SHP77 (cell line): ENCODE measurements at places on chromosomes 4 and X.
A peak's percentile ranks its signal among the peaks of the same experiment; 100 is the strongest.

DNA sequence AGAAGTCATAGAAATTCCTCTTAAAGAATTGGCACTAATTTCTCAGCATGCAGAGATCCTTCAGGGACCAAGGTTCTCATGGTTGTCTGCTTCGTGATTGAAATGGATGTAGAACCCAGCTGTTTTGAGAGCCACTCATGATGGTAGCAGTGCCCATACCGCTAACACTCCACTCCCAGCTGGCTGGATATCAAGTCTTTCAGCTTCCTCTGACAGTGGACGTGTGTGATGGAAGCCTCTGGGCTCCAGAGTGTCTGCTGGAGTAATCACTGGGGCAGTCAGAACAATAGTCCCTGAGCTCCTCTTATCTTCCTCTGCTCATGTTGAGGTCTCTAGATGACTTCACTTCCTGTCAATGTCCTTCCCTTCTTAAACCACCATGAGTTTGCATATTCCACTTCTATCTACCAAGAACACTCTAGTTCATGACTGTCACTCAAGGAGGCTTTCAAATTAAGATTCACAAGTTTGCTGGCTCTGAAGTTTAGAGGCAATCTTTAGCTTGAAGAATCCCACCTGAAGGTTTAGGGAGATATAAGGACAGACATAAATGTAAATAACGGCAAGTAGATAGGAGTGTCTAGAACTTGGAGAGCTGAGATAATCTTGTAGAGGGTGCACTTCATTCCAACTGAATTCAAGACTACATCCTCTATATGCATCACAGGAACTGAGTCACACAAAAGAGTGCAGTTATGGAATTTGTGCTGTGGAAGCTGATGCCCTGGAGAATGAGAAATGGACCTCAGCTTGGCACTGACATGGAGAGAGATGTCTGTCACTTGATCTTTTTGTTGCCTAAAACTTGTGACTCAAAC lies 64.5 kb upstream of the WDR1 start:
- DNase-seq, result no peak

DNA sequence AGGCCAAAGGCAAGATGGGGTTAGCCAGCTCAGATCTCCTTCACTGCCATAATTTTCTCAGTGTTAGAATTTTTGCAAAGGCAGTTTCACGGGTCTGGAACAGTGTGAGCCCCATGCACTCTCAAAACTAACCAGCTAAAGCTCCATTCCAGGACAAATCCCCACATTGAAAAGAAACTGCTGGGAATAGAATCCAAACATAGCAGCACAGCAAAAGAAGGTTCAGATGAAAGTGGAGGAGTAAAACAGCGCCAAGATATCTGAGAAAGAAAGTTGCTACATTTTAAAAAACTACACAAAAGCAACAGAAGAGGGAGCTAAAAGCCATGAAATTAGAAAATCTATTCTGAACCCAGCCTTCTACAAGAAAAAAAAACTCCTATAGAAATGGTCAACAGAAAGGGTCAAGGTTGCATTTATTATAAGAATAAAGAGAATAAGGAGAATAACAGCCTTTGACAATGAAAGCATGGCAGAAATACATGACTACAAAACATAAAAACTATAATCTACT lies 39.6 kb upstream of the SLC7A3 start:
- peak; percentile 9 for DNase-seq

GRCh38 chr4:183920512-183920911 lies 15.4 kb downstream of the STOX2 start:
- no peak for DNase-seq

DNA sequence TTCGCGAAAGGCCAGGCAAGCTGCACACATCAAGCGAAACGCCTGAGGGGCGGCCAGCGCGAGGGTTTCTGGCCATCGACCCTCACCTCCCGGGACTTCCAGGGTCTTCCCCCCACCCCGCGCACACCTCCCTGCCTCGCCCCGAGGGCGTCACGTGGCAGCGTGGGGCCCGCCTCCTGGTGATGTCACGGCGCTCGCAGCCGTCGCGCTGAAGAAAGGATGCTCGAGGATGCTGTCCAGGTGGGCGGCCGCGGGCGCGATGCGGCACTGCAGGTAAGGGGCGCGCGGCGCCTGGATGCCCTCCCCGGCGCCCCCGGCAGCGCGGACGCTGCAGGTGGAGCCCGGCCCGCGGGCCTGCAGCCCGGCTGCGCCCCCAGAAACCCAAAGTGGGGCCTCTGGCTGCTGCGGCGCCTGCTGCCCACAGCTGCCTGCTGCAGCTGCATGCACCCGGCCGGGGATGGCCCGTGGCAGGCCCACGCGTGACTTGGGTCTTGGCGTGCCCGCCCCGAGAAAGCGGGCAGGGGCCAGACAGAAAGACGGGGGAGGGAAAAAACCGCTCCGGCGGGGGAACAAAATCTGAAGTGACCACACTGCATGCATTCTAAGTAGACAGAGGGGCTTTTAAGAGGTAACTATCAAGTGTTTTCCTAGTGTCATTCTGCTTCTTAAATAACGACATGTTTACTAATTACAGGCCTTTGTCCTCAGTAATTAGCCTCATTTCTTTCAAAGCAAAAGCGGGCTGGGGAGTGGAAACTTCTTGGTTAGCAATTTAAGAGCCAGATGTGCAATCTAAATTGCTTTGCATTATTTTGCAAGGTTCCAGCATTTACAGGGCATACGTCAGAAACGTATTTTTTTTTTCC lies 1.7 kb downstream of the CLCN4 start:
- DNase-seq, result no peak

- no peak for DNase-seq
These were observed 187.3 kb downstream of the MAB21L2 start for GRCh38 chr4:150769248-150769647.

- no peak for DNase-seq
These were observed 270.1 kb upstream of the ARSJ start for GRCh38 chr4:114249561-114249960.

GRCh38 chrX:57044245-57044644 lies 48.9 kb upstream of the SPIN3 start:
- DNase-seq, result no peak

- no peak for DNase-seq
These were observed 719.2 kb downstream of the FSTL5 start for GRCh38 chr4:161444626-161445025.

DNA sequence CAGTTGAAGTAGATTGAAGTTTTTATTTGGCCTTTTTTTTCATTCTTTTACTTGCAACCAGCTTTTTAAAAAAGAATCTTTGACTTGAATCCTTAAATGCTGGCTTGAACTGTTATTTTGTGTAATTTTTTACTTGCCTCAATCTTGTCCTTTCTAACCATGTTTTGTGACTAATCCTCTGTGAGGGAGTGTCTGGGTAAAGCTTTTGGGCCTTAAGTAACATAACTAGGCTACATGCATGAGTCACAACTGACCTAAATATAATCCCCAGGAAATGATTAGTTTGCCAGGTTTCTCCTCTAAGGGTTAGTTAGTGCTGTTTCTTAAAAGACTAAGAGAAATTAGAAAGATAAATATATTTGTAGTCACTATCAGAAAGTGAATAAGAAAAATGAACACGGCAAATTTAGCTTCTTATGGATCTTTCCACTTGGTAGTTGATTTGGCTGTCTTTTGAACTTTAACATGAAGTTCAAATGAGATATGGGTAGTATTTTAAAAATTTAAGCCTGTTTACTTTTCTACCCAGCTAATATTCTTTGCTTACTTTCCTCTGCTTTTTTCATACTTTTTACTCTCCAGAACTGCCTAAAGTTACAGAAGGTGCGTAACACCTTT lies 13.0 kb downstream of the EXOC1 start:
- DNase-seq, result no peak
